ENCODE measurements at places on chromosomes 1 and 21.

DNA sequence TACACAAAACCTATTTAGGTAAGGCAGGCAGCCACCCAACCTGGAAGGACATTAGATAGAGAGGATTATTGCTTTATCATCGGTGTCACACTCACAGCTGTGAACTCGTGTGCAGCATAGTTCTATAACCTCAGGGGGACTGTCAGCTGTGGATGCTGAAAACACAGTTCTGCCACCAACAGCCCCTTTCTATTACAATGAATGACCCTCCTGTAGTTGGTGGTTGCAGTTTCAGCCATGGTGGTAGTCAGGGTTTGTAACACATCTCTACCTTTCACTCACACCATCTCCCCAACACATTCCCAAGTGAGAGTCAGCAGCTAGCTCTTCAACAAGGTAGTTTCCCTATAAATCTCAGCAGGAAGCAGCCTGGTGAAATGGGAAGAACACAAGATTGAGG lies 136.8 kb downstream of the ZC3H11B start:
- DNase-seq, result no peak

DNA sequence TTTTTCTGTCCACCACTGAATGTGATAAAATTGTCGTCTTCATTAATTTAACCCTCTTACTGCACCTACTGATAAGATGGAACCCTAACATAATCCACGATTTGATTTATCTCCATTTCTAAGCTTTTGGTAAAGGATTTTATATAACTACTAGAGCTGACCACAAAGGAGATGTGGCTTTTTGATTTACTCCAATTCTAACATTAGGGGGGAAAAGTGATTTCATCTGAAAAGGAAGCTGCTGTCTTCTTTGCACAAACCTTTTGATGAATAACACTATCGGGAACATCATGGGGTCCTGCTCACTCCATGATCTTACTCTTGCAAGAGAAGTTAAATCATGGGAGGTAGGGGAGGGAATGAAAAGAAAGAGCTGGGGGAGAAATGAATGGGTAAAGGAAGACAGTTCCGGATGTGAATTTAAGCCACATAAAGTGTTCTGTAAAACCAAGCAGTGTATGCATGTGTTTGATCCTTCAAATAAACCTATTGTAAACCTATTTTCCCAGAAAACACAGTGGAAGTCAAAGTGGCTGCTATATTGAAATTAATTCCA lies 161.8 kb downstream of the GABPA start:
- DNase-seq, result no peak

- no peak for DNase-seq
Measured at GRCh38 chr1:100320311-100321099, 31.8 kb upstream of the CDC14A start.

- no peak for DNase-seq
Measured at GRCh38 chr21:14962217-14962616, 102.6 kb downstream of the NRIP1 start.

DNA sequence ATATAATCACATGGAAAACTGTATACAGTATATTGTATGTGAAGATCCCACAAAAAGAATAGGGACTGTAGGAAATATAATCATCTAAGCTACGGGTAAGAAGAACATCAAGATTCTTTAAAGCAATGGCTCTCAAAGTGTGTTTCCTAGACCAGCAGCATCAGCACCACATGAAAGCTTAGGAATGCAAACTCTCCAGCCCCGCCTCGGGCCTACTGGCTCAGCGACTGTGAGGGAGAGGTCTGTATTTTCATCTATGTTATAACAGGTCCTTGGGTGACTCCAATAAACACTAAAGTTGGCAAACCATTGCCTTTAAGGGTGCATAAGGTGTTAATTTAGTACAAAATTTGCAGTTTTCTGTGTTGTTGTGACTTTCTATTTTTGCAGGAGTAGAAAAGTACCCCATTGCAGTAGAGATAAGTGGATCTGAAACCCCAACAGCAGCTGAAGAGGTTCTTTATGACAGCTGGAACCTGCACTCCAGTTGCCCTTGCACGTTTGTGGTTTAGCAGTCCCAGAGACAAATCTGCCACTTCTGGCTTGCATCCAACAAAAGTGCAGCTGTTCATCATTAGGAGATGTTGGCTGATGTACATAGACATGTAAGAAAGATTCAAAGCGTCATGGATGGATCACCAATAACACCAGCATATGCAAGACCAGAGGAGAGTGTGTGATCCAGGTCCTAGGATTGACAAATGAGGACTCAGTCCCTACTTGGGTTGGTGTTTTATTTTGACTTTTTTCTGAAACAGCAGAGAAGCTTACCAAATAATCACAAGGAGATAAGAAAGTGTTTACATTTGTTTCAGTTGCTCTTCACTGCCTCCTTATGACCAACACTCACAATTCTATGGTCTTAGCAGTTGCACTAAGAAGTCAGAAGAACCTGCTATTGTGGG lies 15.9 kb upstream of the IFNAR1 start:
- no peak for DNase-seq

GRCh38 chr1:156608036-156608674 lies 6.9 kb upstream of the GPATCH4 start:
- DNase-seq, result no peak

- no peak for DNase-seq
Measured at GRCh38 chr1:194159941-194160340, 973.5 kb upstream of the B3GALT2 start.

DNA sequence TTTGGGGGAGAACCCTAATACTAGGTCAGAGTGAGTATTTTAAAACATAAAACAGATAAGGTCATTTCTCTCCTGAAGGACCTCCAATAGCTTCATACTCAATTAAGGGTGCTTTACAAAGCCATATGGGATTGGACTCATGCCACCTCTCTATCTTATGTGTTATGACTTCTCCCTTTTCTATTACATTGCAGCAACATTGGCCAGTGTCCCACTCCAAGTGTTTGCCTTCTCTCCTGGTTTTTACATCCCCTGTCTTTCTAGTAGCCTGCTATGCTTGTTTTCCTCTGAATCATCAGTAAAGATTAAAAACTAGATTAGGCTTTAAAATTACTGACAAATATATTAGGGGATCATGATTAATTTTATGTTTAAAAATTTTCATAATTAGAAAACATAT lies 66.6 kb downstream of the SCMH1 start:
- no peak for DNase-seq

DNA sequence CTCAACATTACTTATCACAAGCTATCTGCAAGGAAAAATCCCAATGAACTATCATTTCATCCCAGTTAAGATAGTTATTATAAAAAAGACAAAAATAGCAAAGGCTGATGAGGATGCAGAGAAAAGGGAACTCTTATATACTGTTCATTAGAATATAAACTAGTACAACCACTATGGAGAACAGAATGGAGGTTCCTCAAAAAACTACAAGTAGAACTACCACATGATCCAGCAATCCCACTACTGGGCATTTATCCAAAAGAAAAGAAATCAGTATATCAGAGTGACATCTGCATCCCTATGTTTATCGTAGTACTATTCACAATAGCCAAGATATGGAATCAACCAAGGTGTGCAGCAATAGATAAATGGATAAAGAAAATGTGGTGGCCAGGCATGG lies 4.9 kb upstream of the C1orf185 start:
- DNase-seq, result no peak

- no peak for DNase-seq
Measured at GRCh38 chr1:57311006-57311405, 112.9 kb downstream of the DAB1 start.

Measured in stimulated activated CD4-positive, alpha-beta T cell treated with anti-CD3 and anti-CD28 coated beads, Interleukin-12 subunit alpha, Interleukin-12 subunit beta, amount 100 ng/mL, for 4 hours (primary cell).